ENCODE measurements at places on chromosomes 1 and 21.

DNA sequence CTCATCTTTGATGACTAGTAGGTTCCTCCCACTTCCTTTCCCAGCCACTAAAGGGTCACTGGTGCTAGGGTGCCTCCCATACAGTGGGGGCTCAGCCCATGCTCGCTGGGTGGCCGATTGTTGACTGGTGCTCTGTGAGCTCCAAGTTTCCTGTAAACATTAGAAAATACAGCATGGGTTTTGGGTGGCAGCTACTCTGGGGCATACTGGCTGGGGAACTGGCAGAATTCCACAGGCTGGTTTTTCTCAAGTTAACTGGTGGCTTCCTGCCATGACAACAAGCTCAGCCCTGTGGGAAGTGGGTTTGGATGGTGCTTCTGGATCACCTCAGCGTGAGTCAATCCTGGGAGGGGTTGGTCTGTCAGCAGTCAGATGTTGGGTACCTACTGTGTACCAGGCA is 28.7 kb upstream of the CRNN start:
- DNase-seq = no peak

DNA sequence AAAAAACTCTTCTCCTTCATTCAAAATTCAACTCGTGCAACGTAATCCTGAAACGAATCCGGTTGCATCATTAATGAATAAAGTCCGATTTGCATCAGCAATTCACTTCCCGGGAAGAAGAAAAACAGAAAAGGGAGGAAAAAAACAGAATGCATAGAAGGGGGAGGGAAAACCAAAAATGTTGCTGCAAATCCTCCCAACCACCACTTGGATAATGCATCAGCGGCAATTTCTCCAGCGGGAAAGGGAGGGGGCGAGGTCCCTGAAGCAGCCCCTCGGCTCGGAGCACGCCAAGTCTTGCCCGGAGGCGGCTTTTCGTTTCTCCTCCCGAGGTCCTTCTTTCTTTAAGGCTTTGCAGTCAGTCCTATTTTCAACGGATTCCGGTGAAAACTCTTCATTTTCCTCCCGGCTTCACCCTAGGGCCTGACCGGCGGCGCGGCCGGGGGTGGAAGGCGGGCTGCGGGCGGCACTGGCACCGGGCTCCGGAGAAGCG is 723 bp downstream of the CDC42BPA start:
- DNase-seq = no peak

- no peak for DNase-seq
Observed at GRCh38 chr21:15207231-15207630, 142.4 kb upstream of the NRIP1 start.

DNA sequence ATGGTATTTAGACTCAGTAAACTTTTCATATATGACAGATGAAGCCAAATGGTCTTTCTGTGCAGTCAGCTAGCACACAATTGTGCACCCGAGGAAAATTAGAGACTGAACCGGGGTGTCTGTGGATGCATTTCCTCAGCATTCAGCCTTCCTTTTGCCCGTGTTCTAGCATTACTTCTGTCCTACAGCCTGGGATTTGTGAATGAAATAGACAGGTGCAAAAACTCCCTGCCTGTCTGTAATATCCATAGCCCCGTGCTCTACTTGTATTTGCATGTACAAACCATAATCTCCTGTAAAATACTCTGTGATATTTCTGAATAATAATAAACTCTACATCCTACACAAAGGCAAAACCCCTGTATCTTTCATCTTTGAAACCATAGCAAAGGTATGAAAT is 64.8 kb upstream of the LGALS8 start:
- no peak for DNase-seq

GRCh38 chr1:39996396-39997004 is 41.6 kb downstream of the MFSD2A start:
- DNase-seq = no peak

Data from stimulated activated CD4-positive, alpha-beta T cell treated with anti-CD3 and anti-CD28 coated beads, Interleukin-1b, Interleukin-23, amount 100 ng/mL, for 24 hours (primary cell).